ENCODE measurements at places on chromosomes 3 and 15.

- DNase-seq: no peak
Measured at GRCh38 chr3:52401021-52401420, 43.9 kb downstream of the SEMA3G start.

- DNase-seq: no peak
Measured at GRCh38 chr3:151282921-151283320, 4.6 kb upstream of the P2RY14 start.

GRCh38 chr3:52350416-52350815, 34.3 kb downstream of the DNAH1 start:
- no peak for DNase-seq

- DNase-seq: no peak
Measured at GRCh38 chr3:58188173-58188564, 22.6 kb downstream of the DNASE1L3 start.

- DNase-seq: no peak
Measured at GRCh38 chr3:123383091-123384053, 65.5 kb downstream of the ADCY5 start.

GRCh38 chr15:88454867-88455810, 12.0 kb downstream of the MRPL46 start:
- DNase-seq: no peak
